GM10248 (cell line): ENCODE measurements at places on chromosomes 12 and 14.

DNA sequence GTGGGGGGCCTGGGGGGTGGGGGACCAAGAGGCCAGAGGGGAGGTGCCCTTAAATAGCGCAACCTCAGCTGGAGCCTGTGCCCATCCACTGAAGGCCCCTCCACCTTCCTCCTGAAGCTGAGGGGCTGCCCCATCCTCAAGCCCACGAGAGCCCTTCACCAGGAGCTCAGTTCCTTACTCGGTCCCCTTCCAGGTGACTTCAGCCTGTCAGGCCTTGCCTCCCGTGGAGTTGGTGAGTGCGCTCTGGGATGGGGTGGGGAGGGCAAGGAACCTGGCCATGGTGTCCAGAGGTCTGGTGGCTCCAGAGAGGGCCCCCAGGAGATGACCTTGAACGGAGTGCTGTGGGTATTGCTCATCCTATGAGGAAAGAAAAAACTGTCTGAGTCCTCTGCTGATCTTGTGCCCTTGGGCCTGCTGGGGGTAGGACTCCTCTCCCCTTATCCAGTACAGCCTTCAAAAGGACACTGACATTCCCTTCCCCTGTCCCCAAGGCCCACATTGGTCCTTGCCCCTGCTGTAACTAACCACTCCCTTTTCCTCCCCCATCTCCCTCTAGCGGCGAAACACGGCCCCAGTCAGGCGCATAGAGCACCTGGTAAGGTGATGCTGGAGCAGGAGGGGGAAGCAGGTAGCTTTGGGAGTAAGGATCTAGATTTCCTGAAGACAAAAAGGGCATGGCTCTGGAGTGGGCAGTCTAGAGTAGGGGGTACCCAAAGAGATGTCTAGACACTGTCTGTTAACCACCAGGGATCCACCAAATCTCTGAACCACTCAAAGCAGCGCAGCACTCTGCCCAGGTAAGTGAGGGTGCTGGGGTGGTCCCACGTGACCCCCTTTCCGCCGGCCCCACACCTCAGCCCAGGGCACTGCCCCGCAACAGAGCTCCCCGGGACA is 3.6 kb downstream of the TNS2 start:
- DNase-seq, result no peak

- DNase-seq, result no peak
Observed at GRCh38 chr14:61297581-61297980, 16.4 kb upstream of the TMEM30B start.

DNA sequence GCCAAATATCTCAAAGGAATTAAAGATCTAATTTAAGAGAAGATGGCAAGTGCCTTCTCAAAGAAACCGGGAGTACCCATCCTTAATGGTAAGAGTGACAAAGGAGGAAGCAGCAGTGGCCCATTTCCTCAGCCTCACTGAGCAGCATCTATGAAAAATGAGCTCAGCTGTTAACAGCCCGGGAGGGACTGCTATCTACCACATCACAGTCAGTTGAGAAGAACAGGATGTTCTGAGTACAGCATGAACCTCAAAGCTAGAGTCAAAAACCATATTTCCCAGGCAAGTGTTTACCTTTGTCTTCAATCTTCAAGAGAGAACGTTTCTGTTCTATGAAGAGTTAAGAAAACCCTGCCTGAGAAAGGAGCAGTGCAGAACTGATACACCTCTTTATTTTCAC is 115.0 kb downstream of the BTG1 start:
- DNase-seq, result peak; percentile 30

GRCh38 chr12:29208060-29208459 is 59.0 kb downstream of the FAR2 start:
- DNase-seq, result no peak

- no peak for DNase-seq
Observed at GRCh38 chr12:20469300-20469699, 101.0 kb downstream of the PDE3A start.

DNA sequence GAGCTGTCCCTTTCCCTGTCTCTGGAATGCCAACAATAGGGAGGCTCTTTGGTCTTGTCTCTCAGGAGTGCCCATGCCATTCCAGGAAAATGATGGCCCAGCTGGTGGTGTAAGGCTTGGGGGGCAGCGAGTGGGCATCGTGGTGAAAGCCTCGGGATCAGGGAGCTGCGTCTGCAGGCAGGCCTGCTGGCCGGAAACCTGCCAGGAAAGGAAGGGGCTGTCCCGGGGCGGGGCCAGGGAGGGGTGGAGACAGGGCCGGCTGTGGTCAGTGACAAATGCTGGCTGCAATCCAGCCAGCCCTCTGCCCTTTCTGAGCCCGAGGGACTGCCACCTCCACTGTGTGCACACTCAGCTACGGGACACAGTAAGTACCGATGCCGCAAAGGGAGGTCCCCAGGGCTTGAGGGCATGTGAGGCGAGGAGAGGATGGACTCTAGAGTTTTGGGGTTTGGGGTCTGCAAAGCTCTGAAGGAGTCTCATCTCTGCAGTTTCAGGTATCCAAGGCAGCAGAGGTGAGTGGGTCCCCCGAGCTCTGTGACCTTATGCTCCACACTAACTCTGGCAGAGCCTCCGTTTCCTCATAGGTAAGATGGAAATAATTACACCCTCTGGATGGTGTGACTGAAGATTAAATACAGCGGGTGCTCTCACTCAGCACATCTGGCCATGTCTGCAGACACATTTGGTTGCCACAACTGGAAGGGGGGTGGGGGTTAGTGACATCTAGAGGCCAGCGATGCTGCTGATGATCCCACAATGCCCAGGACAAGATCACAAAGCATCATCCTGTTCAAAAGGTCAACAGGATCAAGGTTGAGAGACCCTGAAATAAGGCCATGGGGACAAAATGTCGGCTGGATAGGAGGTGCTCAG is at the start of gene SERPINA5:
TSS of gene SERPINA5 (plus strand) at position 300 of the 873 bp plus-strand sequence. CDS start 5,937 bp downstream, outside the sequence.
- no peak for DNase-seq

DNA sequence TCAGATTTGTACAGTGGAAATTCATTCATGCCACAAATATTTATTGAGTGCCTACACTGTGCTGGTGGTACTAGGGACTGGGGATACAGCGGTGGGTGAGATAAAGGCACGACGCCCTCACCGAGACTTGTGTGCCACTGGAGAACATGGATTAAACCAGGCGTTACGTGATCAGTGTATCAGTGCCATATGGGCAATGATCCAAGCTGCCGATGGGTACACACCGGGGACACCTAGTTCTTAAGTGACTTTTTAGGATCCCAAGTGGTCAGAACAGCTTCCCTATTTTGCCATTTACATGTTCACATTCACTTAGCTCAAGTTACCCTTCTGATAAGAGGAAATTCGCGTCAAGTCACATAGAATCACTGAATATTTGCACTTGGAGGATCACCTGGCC is 236.7 kb downstream of the CACNA1C start:
- DNase-seq, result no peak

DNA sequence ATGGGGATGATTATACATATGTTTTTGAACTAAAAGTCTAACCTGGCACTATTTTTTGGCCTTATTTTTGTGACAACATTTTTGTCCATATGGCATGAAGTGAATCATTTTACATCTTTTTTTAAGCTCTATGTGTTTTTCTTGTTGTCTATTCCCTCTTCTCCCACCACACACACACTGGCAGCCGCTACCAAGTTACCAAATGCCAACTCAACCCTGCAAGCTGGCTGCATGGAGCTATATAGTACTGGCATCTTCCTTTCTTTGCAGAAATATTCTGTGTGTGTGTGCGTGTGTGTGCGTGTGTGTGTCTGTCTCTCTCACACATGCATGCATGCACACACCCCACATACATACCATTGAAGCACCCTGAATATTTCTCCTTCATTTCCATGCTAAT is 278.9 kb upstream of the SOX5 start:
- DNase-seq, result no peak

GRCh38 chr12:131409211-131409610 is 301.7 kb upstream of the SFSWAP start:
- no peak for DNase-seq
